ENCODE measurements at places on chromosomes 11 and 22.

DNA sequence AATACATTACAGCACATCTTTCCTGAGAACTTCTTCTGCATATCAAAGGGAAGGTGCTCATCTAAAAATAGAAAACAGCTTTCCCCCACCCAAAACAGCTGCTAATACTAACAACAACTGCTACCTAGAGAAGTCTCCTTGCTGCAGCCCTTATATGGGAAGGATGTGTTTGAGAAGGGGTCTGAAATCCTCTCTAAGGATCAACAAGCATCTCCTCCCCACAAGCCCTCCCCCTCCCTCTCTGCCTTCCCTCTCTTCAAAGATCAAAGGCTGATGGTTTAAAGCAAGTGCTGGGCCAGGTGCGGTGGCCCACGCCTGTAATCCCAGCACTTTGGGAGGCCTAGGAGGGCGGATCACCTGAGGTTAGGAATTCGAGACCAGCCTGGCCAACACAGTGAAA, 33.5 kb downstream of the SCUBE2 start:
- DNase-seq: no peak

- DNase-seq: no peak
These were observed 292 bp downstream of the SCGB2A1 start for GRCh38 chr11:62208785-62209144.

DNA sequence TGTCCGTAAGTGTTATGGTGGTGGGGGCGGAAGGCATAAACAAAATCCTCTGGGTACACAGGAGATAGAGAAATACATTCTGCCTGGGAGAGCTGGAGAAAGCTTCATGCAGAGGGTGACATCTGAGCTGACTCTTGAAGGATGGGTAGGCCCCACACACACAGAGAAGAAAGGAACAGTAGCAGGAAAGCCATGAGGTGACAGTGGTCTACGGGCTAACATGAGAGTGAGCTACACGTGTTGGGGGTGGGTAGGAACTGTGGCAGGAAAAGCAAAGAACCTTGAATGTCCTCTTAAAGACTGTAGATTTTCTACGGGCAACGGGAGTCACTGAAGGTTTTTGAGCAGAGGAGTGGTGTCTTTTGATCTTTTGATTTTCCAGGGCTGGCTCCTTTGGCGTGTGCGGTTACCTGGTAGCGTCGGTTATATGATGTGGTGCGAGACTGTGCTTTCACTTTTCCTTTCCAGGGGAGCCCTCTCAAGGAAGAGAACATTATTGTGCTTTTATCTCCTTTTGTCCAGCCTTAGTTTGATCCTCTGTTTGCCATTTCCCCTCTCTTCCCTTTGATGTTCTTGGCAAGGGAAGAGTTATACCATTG, 39.7 kb downstream of the ADAMTS8 start:
- no peak for DNase-seq

DNA sequence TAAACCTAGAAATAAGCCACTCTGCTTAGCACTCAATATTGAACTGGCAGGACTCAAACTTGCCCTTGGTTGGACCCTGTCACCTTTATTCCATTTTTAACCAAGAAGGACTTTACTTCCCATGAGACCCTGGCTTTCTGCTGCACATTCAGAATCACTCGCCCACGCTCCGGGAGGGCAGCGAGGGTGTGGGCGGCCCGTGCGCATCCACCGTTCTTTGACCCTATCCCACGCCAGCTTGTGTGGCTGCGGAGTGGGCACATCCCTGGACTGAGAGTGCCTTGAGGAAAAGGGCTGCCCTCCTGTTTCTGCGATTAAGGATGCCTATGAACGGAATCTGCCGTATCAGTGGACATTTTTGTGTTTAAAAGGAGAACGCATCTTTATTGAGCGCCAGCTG, 39.6 kb downstream of the TRIM44 start:
- DNase-seq: no peak

DNA sequence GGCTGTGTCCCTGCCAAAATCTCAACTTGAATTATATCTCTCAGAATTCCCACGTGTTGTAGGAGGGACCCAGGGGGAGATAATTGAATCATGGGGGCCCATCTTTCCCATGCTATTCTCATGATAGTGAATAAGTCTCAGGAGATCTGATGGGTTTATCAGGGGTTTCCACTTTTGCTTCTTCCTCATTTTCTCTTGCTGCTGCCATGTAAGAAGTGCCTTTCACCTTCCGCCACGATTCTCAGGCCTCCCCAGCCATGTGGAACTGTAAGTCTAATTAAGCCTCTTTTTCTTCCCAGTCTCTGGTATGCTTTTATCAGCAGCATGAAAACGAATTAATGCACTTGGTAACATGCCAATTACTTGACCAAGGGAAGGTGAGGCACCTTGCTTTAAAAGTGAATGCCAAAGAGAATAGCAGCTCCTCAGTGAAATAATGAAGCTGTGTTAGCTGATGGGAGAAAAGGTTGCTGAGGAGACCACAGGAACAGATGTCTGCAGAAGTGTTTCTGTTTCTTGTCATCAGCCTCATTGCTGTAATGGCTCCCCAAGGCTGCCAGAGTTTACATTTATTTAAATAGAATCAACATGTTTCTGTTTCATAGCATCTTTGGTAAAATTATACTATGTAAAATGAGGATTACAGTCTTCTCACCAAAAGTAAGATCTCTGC, 89.0 kb upstream of the CD44 start:
- DNase-seq: no peak

DNA sequence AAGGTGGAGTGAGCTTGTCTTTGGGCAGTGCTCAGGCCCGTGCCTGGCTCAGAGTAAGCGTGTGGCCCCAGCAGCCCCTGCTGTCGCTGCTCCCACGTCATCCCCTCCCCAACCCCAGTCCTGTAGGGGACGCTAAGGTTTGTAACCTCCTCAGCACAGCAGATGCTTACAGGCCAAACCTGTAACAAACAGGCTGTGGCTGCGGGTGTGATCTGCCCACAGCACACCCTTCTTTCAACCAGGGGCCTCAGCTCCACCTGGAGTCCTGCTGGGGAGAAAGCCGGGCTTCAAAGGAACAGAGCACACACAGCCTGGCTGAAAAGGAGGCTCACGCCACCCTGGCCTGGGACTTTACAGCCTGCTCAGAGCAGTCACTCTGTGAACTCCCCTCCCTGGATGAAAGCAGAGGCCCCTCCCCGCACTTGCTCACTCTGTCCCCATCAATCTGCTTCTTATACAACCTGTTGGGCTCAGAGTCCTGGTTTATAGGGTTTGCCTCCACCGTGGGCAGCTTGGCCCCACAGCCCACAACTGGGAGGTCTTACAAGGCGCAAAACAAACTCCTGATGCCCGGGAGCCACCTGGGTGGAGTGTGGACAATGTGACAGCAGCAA, 54.3 kb downstream of the SCUBE1 start:
- DNase-seq: no peak

DNA sequence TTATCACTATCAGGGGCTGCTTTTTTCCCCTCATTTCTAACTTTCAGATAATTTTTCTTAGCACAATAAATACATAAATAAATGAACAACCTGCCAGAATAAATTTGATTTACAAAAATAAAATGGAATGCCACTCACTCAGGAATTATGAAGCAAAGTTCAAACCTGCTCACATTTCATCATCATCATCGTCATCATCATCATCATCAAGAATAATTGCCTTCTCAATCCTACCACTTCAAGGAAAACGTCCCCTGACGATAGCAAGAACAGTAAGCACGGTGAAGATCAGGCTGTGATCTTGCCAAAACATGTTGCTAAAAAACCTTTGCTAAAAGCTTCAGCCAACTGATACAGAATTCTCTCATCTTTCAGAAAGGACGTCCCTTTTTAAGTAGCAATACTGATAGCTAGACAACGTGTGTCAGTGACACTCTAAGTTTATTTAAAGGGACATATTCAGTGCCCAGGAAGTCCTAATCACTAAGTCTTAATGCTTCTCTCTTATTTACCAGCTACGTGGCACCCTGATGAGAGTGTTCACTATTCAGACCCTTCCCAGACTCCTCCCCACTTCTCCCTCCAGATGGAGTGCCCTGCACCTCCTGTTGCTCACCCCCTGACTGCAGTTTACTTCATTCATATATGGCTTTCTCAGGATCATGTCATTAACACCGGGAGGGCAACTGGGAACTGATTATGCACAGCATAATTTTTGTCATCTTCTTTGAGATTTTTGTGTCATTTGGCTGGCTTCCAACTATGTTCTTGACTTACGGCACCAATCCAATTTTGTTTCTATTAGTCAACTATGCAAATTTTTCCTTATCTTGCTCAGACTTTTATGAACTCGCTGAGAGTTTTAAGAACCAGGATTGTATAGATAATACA, 200.1 kb upstream of the GUCY1A2 start:
- no peak for DNase-seq

DNA sequence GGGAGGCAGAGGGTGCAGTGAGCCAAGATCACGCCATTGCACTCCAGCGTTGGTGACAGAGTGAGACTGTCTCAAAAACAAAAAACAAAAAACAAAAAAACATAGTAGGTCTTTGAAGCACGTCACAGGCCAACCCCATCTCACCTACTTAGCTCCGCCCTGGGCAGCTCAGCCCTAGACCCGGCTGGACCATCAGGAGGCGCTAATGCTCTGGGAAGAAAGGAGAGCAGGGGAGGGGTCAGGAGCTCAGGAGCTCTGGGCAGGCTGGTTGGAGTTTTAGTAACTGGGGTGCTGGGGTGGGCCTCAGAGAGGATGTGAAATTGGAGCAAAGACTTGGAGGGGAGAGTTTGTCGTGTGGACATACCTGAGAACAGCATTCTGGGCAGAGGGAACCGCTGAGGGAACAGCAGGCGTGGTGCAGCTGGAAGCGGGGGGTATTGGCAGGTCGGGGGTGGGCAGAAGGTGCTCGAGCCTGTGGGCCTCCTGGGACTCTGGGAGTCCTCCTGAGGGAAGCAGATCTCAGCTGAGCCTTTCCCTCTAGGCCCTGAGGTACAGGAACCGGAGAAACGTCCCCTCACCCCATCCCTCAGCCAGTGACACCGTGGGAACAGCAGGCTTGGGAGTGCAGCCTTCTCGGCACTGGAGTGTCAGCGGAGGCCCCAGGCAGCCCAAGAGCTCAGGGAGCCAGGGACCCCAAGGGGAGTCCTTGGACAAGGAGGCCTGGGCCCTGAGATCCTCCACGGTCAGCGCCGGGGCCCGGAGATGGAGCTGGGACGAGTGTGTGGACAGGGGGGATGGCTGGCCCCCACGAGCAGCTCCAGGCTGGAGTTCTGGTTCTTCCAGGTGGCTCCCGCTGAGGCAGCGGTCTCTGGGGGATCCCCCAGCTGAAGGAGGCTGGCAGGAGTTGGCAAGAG, 2.2 kb upstream of the RPS6KA4 start:
- DNase-seq: no peak

DNA sequence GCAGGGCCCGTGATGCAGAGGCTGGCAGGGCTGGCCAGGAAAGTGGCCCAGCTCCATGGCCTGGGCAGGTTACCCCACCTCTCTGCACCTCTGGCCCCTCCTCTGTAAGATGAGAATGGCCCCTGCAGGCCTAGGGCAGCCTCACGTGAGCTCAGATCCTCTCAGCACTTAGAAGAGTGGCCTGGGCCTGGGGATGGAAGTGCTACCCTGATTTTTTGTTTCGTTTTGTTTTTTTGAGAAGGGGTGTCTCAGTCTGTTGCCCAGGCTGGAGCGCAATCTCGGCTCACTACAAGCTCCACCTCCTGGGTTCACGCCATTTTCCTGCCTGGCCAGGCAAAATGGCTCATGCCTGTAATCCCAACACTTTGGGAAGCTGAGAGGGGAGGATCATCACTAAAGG, 982 bp downstream of the APOBEC3H start:
- no peak for DNase-seq

DNA sequence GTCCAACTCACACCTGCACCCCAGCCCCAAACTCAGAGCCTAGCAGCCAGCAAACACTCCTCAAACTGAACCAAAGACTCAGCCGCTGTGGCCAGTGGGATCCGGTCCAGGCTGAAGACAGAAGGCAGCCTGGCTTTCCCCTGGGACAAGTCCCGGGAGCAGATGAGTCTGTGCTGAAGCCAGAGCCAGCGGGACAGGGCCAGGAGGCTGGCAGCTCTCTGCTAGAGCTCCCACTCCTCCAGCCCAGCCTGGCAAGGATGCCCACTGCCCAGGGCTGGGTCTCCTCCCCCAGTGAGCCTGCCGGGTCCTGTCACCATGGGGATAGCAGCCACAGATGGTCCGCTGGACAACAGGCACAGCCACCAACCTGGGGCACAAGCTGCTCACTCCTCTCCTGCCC, 42.9 kb upstream of the PRR5 start:
- DNase-seq: no peak

DNA sequence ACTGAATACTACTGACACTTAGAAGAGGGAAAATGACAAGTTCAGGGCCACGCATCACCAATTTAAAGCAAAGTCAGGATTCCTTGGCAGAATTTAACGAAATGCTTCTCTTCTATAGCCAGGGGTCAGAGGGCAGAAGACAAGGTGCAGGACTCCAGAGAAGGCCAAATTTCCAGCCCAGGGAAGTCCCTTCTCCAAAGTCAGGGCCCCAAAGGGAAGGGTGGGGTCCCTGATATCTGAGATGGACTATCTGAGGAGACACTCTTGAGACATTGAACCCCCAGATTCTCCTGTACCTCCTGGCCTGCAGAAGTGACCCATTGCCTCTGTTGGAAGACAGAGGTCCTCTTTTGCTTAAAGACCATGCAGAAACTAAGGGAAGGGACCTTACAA, 91.2 kb downstream of the RPS6KA4 start:
- no peak for DNase-seq

- no peak for DNase-seq
These were observed 16.0 kb downstream of the SLC35F2 start for GRCh38 chr11:107842412-107843100.

DNA sequence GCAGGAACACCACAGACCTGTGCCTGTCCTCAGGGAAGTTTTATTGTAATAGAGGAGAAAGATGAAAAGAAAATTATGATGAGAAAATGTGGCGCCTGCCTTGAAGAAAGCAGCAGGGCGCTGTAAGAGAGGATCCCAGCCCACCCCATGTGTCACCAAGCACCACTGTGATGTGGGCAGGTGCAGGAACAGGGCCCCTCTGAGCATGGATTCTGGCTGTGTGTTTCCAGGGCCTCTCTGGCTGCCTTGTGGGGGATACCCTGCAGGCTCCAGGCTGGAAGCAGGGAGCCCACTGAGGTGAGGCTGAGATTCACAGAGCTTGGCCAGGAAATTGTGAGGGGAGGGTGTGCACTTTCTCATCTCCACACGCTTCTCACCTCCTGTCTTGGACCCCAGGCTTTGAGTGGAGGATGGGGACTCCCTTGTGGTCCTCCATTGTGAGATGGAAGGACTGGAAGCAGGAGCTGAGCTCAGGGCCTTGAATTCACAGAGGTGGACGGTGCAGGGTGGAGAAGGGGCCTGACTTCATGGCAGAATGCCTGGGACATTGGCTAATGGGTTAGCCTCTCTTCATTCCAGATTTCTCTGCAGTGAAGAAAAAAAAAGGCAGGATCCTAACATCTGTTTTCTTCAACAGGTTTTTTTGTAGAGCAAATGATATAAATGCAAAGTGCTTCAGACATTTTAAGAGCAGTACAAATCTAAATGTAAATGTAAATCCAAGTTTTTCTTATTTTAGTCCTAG, 246.6 kb upstream of the B3GAT1 start:
- no peak for DNase-seq

GRCh38 chr11:61058583-61059259, 43.6 kb upstream of the CD5 start:
- no peak for DNase-seq
